ENCODE measurements at places on chromosomes 16 and 17. TPM values are rescaled to one million over a fixed set of nuclear protein-coding genes. Genes with fewer than 3 reads are reported as not detected.

DNA sequence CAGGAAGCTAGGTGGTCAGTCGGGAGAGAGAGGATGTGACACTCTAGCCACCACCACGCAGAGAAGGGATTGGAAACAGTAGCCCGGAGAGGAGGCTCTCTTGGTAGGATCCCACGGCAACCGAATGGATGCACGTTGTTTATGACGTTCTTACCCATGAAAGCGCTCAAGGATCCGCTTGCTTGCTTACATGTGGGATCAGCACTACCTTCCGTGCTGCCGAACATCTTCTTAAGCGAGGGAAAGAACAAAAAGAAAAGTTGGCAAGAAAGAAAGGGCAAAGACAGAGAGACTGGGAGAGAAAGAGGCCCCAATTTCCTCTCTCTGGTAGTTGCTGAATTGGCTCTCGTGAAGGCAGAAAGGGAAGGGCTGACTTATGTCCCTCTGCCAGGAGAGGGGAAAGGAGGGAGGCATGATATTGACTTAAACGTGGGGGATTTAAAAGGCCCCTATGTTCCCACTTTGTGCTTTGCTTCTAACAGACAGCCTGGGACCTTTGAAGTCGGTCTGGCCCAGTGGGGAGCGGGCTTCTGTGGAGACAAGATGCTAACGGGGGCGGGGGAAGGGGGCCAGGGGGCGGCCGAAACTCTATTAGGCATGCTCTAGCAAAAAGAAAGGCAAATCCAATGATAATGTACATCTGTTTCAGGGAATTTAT, 35.4 kb downstream of the SNX20 start:
- peaks cover 2% of the 10 kb centered on the region for H3K27me3 ChIP-seq
- no peak for DNase-seq
- no peak overlapping the region for H3K4me3 ChIP-seq
- peaks cover 4% of the 10 kb centered on the region for H3K4me1 ChIP-seq
- H3K27ac ChIP-seq, result no peak overlapping the region
- H3K36me3 ChIP-seq, result no peaks in the 10 kb centered on the region

DNA sequence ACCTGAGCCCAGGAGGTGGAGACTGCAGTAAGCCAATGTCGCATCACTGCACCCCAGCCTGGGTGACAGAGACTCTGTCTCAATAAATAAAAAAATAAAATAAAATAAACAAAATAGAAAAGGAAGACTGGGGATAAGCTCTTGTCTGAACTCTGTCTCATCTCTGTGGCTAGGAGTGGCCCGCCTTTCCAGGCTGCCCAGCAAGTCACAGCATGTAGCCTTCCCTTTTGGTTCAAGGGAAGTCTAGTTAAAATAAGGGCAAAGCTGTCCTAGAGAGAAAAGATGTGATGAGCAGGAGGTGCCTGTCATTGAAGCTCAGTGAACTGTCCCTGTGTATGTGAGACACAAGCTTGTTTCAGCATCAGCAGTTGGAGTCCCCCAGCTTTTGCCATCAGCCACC, 2.7 kb upstream of the GFAP start:
- H3K27ac ChIP-seq, result no peak overlapping the region
- H3K4me1 ChIP-seq, result no peaks in the 10 kb centered on the region
- DNase-seq, result no peak
- no peak overlapping the region for H3K4me3 ChIP-seq
- peaks cover 9% of the 10 kb centered on the region for H3K27me3 ChIP-seq

The KCNH4 gene
- 0.33 TPM for total RNA-seq

The SETD6 gene
- 29.1 TPM for total RNA-seq

The SNX20 gene
- total RNA-seq, result 26.2 TPM

Measured in natural killer cell treated with Interleukin-12 subunit alpha and Interleukin-12 subunit beta and Interleukin-15 and Interleukin-18, amount 100 ng/mL, for 72 hours (primary cell).